Activated naive CD4-positive, alpha-beta T cell treated with anti-CD3 and anti-CD28 coated beads, Interleukin-2, amount 10 ng/mL, durations not matched to agents 5 hours and 36 hours (primary cell): ENCODE measurements at places on chromosomes 5 and 9. TPM values are rescaled to one million over a fixed set of nuclear protein-coding genes. Genes with fewer than 3 reads are reported as not detected.

Gene CRB2
- not detected for total RNA-seq

Gene HTR4
- not detected for total RNA-seq

Gene FOXI1
- not detected for total RNA-seq

Gene SLC34A3
- total RNA-seq: not detected

Gene SHC3
- not detected for total RNA-seq

Gene PCDHB4
- not detected for total RNA-seq

Gene PCDHB16
- total RNA-seq: not detected

Gene RNF224
- total RNA-seq: not detected
